NCI-H748 treated with DMSO at 0.1 percent for 48 hours (cell line): ENCODE measurements at places on chromosomes 7 and 10.

DNA sequence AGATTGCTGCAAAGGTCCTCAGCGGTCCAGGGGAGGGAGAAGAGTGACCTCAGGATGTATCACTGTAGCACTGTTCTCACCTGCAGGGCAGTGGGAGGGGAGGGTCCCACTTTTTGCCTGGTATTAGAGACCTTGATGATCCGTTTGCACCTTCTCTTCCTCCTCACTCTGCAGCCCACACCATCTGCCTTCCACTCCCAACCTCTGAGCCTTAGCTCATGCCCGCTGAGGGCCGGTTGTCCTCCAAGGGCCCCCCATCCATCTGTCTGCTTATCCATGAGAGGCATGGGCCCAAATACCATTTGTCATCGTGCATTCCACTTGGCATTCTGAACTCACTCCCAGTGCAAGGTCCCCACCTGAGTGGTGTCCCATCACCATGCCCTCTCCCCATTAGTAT is 64.6 kb upstream of the PCBD1 start:
- no peak for DNase-seq

GRCh38 chr7:91169830-91170191 is 94.4 kb upstream of the FZD1 start:
- DNase-seq: peak; percentile 22

DNA sequence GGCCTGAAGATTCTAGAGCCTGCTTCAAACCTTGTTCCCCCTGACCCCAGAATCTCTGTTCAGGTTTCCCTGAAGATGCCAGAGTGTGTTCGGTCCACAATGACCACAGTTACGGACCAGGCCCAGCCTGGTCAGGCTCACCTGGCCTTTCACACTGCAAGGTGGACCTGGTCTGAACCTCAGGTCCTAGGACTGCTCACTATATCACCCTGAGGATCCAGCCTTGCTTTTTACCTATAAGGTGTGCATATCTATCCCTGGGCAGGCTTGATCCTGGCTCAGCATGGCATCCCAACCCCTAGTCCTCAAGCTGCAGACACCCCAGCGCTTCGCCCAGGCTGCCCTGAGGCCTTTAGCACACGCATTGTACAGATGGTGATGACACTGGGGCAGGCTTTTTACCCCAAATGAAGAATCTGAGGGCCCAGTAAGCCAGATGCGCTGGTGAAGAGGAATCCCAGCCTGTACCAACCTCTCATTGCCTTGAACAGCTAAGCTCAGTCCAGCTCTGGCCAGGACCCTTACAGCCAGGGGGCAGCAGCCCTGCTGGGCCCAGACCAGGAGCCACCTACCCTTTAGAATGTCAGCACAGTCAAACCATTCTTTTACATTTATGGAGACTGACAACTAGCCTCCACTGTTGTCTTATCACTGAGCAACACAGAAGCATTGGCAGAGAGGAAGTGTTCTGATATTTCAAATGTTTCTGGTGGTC is 28.0 kb downstream of the MAT1A start:
- no peak for DNase-seq

GRCh38 chr10:86374664-86375063 is 8.1 kb upstream of the GRID1 start:
- DNase-seq: no peak

DNA sequence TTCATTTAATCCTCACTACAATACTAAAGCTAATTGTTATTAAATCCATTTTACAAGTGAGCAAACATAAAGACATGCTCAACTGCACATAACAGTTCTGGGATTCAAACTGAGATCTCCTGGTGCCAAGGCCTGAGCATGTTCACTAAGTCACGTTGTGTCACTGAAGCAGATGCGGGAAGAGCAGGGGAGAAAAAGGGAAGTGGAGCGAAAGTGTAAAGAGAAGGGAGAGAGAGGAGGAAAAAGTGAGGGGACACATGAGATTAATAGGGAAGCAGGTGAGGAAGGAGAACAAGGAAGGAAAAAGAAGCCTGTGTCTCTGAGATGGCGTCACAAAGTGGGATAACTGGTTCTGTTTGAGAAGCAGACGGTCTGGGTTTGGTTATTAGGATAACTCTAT is 38.9 kb upstream of the KAT6B start:
- DNase-seq: no peak

- no peak for DNase-seq
Measured at GRCh38 chr7:15972862-15973275, 286.4 kb upstream of the MEOX2 start.

DNA sequence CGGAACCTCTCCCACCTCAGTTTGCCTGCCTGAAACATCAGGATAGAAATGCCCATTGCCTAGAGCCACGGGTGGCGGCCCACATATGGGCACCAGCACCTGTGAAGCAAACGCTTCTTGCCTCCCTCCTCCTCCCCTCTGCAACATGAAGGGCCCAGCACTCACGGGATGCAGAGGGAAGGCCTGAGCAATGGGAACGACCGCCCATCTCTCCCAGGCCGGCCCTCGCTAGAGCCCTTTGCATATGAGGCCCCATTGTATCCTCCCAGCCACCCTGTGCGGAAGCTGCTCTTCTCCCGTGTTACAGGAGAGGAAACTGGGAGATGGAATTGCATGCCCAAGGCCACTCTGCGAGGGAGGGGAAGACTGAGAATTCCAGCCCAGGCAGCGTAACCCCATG is 88.2 kb downstream of the RGS10 start:
- no peak for DNase-seq

GRCh38 chr10:117911684-117912083 is 135.1 kb downstream of the RAB11FIP2 start:
- DNase-seq: no peak

DNA sequence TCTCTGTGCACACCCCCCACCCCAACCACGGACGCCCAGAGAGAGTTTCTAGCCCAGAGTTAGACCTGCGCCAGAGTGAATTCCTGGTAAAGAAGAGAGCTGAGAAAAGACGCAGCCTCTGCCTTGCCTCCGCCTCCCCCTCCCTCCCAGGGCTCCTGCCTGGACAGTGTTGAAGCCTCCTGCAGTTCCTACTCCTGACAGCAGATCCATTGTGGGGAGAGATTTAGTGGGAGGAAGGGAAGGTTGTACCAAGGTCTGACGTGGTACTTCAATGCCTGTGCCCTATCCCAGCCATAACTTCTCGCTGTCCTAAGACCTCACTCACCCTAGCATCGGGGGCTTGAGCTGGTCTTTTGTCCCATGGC is 952 bp downstream of the SRRM3 start:
- DNase-seq: no peak

DNA sequence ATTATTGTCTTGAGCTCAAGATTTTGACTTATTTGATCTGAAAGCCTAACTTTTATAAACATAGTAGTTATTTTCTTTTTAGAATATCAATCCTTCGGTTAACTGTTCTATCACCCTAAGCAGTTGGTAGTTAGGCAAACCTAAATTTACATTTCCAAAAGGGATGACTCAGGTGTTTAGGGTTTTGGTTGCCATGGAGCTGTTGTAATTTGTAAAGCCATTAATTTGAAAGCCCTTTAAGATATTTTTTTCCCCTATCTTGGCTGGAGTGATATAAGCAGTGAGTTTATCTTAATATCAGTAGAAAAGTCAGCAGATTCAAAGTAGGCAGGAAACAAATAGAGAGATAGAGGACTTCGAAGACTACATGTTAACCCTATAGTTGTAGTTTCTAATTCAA is 1472.6 kb upstream of the CELF2 start:
- DNase-seq: no peak

DNA sequence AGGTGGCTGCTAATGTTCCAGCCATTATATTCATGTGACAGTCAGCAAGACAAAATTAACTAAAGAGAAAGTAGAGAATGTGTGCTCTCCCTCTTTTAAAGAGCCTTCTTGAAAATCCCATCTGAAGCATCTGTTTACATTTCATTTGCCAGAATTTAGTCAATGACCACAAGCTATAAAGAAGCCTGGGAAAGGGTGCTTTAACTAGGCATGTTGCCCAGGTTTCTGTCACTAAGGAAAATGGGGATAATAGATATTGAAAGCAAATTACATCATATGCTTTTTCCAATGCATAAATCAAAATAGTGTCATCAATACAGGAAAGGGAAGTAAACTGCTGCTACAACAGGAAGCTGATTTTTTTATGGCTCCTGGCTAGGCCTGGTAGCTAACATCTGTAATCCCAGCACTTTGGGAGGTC is 67.7 kb downstream of the ELAPOR2 start:
- no peak for DNase-seq

GRCh38 chr10:96964131-96964530 is 132.0 kb downstream of the LCOR start:
- DNase-seq: no peak

DNA sequence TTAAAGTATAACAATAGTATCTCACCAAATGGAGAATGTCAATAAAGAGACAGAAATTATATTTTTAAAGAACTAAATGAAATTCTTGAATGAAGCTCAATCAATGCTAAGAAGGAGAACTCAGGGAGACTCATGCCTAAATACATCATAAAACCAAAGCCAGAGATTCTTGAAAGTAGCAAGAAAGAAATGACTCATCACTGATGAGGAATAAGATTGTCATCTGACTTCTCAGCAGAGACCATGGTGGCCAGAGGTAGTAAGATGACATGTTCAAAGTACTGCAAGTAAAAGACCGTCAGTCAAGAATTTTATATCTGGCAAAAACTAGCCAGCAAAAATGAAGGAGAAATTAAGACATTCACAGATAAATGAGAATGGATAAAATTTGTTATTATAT is 399.0 kb downstream of the GRID1 start:
- DNase-seq: no peak

GRCh38 chr10:15473396-15473767 is 102.3 kb upstream of the FAM171A1 start:
- DNase-seq: no peak

- no peak for DNase-seq
Measured at GRCh38 chr10:29411666-29412315, 122.9 kb downstream of the LYZL1 start.

DNA sequence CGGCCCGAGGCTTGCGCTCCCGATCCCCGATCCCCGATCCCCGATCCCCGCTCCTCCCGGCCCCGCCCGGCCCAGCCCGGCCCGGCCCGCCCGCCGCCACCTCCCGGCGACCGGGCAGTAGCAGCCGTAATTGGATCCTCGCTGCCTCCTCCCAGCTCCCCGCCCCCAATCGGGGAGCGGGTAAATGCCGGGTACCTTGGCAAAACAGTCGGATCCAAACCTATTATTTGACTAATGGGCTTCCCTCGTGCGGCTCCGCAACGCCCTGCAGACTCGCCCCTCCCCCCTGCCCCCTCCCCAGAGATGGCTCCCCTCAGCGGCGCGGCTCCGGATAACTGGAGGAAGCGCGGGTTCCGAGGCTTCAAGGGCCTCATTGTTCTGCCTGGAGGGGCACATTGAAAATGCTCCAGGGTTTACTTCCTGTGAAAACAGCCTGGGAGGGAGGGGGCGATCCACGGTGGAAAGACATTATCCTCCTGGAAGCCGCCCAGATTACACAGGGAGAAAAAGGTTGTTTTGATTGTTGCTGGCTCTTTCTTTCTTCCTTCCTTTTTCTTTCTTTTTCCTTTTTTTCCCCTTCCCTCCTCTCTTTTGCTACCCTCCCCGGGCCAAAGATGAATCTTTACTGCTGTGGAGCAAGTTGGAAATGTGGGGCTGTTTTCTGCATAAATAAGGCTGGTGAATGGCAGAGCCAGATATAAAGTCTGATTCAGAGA is 94.7 kb upstream of the ZMIZ1 start:
- DNase-seq: peak; percentile 72

GRCh38 chr10:80413271-80413996 is 5.1 kb downstream of the PRXL2A start:
- no peak for DNase-seq

GRCh38 chr10:125038637-125039036 is 96.7 kb downstream of the ZRANB1 start:
- DNase-seq: no peak

- no peak for DNase-seq
Measured at GRCh38 chr10:17703706-17704105, 48.3 kb upstream of the TMEM236 start.

- no peak for DNase-seq
Measured at GRCh38 chr7:138455609-138456008, 4.5 kb upstream of the TRIM24 start.

DNA sequence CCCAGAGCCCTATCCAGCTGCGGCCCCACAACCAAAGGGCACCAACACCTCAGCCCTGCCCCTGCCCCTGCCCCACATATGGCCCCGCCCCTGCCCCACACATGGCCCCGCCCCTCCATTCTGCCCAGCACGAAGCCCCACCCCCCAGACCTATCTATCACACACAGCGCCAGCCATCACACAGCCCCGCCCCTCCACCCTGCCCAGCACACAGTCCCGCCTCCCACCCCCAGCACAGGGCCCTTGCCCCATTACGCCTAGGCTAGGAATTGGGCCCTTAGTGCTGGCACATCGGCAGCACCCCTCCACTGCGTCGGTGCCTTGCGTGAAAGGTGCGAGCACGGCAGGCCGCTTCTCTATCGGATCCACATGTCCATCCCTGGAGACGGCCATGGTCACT is 126.8 kb downstream of the MAD1L1 start:
- no peak for DNase-seq

- no peak for DNase-seq
Measured at GRCh38 chr10:5887029-5887428, 2.7 kb downstream of the ANKRD16 start.

- DNase-seq: no peak
Measured at GRCh38 chr10:113610631-113611601, 52.9 kb downstream of the NRAP start.

DNA sequence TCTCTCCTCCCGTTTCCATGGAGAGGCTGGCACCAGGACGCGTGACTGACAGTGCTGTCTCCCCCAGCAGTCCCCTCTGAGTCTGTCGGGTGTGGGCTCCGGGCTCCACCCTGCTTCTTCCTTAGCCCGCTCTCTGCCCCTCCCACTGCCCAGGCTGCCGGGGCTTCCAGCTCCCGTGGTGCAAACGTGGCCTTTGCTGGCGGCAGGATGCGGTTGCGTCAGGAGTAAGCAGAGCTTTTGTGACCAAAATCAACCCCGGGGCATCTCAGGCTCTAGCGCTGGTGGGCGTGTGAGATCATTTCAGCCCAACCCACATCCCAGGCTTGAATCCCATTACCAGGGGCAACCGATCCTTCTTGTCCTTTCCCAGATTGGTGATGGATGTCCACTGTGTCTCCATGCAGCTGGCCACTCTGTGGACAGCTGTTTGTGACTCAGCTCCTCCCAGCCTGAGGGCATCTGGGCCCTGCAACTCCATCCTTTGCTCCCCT is 28.2 kb downstream of the PTPRE start:
- peak; percentile 34 for DNase-seq

DNA sequence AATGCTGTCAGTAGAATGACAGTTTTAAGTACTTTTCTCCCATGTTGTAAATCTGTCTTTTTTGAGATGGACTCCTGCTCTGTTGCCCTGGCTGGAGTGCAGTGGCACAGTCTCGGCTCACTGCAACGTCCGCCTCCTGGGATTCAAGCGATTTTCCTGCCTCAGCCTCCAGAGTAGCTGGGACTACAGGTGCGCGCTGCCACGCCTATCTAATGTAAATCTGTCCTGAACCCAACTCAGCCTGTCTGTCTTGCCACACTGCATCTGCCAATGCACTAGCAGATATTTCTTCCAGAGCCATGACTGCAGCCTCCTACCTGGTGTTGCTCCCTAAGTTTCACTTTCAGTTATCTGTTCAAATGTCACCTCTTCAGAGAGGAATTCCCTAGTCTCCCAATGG is 264.1 kb downstream of the PHF14 start:
- peak; percentile 45 for DNase-seq

GRCh38 chr10:34547291-34547690 is 267.8 kb downstream of the PARD3 start:
- DNase-seq: no peak
